SJSA1 (cell line): ENCODE measurements at places on chromosomes 2 and 18. TPM values are rescaled to one million over a fixed set of nuclear protein-coding genes. Genes with fewer than 3 reads are reported as not detected.

DNA sequence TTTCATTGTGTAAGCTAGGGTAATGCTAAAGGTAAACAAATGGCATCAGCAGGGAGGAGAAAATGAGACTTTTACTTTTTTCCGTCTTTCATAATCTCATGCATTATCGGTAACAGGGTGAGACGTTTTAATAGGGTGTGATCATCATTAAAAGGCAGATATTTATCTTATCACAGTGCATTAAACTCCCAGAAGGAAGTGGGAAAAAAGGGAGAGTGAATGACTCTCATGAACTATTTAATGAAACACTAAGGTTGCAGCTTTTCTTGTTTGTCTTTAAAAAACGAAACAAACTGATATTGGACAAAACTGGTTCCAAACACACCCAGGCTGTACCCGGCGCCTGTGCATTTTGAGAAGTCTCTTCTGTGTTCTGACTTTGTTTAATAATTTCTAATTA is 1936.8 kb upstream of the PIK3C3 start:
- no peak for DNase-seq

GRCh38 chr2:235934059-235934773 is 234.0 kb downstream of the GBX2 start:
- peak; percentile 59 for DNase-seq

GRCh38 chr2:239402666-239403065 is 1.8 kb upstream of the HDAC4 start:
- DNase-seq: no peak

DNA sequence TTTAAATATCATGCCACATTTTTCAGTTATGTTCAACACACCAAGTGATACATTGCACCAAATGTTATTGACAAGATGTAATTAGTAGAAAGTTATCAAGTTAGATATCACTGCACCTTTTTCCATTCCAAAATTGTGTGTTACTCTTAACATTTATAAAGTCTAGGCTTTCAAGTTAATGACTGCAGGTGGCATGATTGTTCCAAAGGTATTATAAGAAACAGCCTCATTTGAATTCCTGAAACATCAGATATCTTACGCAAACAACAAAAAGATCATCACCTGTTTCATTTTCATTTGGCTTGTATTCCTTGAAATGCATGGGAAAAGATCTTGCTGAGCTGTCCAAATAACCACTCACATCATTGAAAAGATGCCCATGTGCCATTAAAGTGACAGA is 1528.2 kb upstream of the ZEB2 start:
- DNase-seq: no peak

- no peak for DNase-seq
Measured at GRCh38 chr2:233855345-233855744, 1.0 kb upstream of the HJURP start.

- no peak for DNase-seq
Measured at GRCh38 chr2:138510319-138510718, 8.7 kb downstream of the SPOPL start.

GRCh38 chr2:163552758-163553157 is 183.1 kb downstream of the FIGN start:
- DNase-seq: no peak

- DNase-seq: no peak
Measured at GRCh38 chr2:134623796-134624195, 95.0 kb downstream of the TMEM163 start.

DNA sequence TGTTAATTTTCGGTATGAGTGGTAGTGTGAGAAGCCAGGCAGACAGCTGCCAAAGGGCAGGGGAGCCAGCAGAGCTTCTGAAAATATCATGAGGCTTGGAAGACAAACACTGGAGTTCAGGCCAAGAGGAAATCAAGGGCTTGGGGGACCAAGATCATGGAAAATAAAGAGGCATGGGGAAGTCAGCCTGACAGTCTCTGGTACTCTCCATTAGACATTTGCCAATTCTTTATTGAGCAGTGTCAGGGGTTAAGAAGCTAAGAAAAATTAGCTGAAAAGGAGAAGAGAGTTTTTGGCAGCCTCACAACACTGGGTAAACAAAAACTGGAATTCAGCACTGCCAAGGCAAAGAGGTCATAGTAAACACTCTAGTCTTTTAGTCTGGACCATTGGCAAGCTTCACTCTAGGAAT is 612.7 kb downstream of the EPHA4 start:
- DNase-seq: no peak

DNA sequence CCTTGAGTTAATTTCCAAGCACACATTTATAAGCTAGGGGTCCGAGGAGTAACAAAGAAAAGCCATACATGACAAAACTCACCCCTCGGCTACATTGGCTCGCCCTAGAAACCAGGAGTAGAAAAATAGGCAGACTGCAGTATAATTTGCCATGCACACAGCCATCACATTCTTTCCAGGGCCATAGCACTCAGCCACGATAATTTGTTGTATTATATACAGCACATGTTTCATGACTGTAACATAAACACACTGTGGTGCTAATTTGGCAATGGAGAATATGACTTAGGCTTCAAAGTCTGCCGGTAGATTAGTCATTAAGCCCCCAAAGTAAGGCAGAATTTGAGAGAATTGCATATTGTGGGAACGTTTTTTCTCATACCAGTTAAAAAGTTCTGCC is 254.9 kb downstream of the ZNF521 start:
- no peak for DNase-seq

DNA sequence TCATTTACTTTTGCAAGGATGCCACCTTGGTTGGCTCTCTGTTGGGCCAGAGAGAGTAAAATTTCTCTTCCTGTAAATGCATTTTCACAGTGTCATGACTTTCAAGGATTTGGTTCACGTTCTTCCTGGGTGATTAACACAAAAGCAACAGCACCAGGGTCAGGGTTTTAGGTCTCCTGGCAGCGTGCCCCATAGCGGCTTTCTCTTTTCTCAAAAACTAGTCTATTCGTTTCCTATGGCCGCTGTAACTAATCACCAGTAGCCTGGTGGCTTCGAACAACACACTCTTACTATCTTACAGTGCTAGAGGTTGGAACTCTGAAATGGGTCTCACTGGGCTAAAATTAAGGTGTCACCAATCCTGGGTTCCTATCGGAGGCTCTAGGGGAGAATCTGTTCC is 56.3 kb upstream of the ACMSD start:
- no peak for DNase-seq

DNA sequence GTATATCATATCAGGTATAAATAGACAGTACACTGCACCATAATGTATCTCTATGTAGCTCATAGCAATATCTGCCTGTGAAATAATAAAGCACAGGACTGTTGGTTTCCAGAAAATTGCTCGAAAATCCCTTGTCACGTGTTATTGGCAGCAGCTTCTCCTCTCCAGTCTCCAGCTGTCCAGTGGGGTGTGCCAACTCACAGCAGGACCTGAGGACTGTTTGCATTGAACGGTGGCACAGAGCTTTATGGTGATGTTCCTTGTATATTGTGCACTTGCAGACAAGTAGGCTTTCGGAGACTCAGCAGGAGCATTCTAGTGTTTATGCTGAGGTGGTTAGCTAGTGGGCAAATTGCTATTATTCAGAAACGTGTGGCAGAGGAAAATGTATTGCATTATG is 182.2 kb upstream of the ATP5MC3 start:
- DNase-seq: no peak

DNA sequence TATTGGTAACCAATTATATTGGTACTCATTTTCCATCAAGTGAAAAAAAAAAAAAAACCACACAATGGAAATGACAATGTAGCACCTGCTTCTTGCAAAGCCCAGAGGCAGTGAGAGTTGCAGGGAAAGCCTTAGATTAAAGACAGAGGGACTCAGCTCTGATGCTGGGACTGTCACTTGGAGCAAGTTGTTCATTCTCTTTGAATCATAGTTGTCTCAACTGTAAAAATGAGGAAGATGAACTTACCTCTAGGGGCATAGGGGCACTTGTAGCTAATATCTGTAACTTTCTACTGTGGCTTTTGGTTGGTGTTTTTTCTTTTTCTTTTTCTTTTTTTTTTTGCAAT is 81.4 kb upstream of the LPIN2 start:
- DNase-seq: no peak

- DNase-seq: no peak
Measured at GRCh38 chr2:202671317-202672035, 36.7 kb downstream of the FAM117B start.

DNA sequence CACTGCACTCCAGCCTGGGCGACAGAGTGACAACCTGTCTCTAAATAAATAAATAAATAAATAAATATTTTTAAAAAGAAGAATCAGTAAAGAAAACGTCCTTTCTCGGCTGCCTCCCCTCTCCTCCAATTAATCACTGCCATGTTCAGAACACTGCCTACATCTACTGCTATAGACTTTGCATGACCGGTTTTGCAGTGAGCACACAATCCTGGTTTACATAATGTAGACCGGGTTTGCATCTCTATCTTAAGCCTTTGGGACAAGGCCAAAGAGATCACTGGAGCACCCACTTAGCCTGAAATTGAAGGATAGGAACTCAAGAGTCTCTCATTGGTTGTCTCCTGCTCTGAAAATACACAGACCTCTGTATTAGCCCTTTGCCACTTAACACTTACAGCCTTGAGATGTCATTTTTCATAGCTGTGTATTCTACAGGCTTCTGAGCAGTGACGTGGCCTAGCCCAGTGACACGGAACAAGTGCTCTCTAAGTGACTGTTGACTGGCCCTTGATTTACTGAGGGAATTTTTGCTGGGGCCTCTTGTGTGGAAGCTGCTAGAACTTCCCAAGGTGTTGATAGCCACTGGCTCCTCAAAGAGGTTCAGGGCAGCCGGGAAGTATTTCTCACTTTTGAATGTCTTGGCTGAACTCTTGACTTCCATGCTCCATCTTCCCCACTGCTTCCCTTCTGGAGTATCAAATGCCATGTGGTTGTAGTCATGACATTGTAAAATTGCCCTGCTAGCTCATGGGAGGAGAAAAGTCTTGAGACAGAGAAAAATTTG is 45.3 kb upstream of the CCBE1 start:
- DNase-seq: no peak

GRCh38 chr2:168986398-168986943 is 44.7 kb downstream of the ABCB11 start:
- DNase-seq: no peak

GRCh38 chr18:79485788-79486355 is 90.1 kb downstream of the NFATC1 start:
- peak; percentile 90 for DNase-seq

GRCh38 chr2:105814291-105814940 is 69.7 kb downstream of the NCK2 start:
- DNase-seq: no peak

DNA sequence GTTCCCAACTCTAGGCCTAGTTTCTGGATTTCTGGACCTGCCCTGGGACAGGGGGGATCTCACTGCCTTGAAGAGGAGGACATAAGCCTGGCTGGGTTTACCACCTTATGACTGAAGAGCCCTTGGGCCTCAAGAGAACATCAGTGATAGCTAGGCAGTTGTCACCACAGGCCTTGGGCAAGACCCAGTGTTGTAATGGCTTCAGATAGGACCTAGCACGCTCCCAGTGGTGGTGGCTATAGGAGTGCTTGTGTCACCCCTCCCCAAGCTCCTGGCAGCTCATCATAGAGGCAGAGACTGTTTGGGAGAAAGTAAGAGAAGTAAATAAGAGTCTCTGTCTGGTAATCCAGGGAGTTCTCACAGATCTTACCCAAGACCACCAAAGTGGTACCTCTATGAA is 19.4 kb upstream of the EVA1A start:
- DNase-seq: no peak

The NBAS gene
- total RNA-seq: 19.1 and 33.4 TPM in 2 replicates

The AKAIN1 gene
- total RNA-seq: not detected in 2 replicates

The STPG4 gene
- total RNA-seq: not detected in 2 replicates

The VAMP5 gene
- 37.0 and 47.5 TPM in 2 replicates for total RNA-seq

The SLC35F6 gene
- total RNA-seq: 35.9 and 55.2 TPM in 2 replicates

The SP100 gene
- 42.2 and 63.3 TPM in 2 replicates for total RNA-seq

The MBP gene
- total RNA-seq: not detected in 2 replicates

The REG3G gene
- total RNA-seq: not detected in 2 replicates

The CABLES1 gene
- 3.2 and 5.1 TPM in 2 replicates for total RNA-seq

The INHBB gene
- 0.09 and 0.16 TPM in 2 replicates for total RNA-seq

The ONECUT2 gene
- total RNA-seq: 0.05 TPM in 1 of 2 replicates, not detected in the other

The PPIL3 gene
- 20.8 and 30.4 TPM in 2 replicates for total RNA-seq

The GLS gene
- 176 and 177 TPM in 2 replicates for total RNA-seq
